ENCODE measurements at places on chromosomes 5 and 9. TPM values are rescaled to one million over a fixed set of nuclear protein-coding genes. Genes with fewer than 3 reads are reported as not detected.

DNA sequence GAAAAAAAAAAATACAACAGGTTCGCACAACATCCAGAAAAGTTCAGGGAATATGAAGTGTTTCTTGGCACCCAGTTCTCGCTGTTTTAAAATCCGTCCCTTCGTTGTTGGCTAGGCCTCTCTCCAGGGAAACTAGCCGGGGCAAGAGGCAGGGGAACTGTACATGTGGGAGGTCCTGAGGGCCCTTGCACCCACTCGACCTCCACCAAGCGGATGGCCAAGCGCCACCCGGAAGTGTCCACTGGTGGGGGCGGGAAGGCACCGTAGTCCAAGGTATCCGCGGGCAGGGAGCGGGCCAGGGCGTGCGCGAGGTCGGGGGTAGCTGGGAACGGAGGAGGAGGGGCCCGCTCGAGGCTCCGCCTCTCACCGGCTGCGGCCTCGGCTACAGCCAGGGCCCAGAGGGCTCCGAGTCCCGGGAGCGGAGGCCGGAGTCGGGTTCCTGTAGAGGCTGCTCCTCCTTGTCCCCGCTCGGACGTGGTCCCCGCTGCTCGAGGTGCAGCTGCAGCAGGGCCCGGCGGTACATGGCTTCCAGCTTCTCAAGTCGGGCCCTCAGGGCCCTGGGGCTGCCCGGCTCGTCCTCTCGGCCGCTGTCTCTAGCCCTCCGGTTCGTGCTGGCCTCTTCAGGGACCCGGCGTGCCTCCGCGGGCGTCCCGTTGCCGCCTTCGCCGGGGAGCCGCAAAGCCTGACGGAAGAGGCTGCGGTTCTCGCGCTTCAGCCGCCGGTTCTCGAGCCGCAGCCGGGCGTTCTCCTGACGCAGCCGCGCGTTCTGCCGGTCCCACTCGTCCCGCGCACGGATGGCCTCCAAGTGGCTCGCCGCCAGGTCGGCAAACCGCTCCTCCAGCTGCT is 720 bp downstream of the TUSC1 start:
- no peak for DNase-seq

GRCh38 chr5:68332556-68332955 is 117.0 kb downstream of the PIK3R1 start:
- DNase-seq: no peak

- DNase-seq: no peak
These were observed 27.0 kb downstream of the PLPPR1 start for GRCh38 chr9:101055516-101055915.

DNA sequence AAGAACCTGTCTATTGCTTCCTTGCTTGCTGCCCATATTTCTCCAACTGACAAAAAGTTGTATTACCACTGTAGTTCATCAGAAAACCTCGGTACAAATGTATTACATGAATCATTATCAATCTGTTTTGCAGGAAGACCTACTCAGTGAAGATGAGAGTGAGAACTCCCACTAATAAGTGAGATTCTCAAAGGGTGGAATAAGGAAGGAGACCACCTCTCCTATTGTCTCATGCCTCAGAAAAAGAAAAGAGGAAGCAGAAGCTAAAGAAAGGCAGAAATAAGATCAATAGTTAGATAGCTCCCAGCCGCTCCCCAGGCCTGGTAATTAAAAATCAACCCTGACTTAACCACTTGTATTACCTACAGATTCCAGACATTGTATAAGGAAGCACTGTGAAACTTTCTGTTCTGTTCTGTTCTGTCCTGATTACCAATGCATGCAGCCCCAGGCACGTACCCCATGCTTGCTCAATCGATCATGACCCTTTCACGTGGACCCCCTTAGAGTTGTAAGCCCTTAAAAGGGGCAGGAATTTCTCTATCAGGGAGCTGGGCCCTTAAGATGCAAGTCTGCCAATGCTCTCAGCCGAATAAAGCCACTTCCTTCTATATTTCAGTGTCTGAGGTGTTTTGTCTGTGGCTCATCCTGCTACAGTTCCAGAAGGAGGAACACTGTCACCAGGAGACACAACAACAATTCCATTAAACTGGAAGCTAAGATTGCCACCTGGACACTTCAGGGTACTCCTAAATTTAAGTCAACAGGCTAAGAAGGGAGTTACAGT is 152.5 kb upstream of the COX7C start:
- DNase-seq: no peak

- DNase-seq: no peak
These were observed 48.7 kb downstream of the TIMD4 start for GRCh38 chr5:156914371-156914737.

SPAAR gene
- 8.1 TPM for total RNA-seq

GARIN3 gene
- total RNA-seq: not detected

- no peak for DNase-seq
These were observed 128.5 kb upstream of the FAM174A start for GRCh38 chr5:100406640-100407039.

MFAP3 gene
- 52.7 TPM for total RNA-seq

RABEPK gene
- total RNA-seq: 30.5 TPM

- DNase-seq: no peak
These were observed 19.5 kb downstream of the C5orf52 start for GRCh38 chr5:157690690-157691433.

RNF208 gene
- total RNA-seq: 0.76 TPM

DNA sequence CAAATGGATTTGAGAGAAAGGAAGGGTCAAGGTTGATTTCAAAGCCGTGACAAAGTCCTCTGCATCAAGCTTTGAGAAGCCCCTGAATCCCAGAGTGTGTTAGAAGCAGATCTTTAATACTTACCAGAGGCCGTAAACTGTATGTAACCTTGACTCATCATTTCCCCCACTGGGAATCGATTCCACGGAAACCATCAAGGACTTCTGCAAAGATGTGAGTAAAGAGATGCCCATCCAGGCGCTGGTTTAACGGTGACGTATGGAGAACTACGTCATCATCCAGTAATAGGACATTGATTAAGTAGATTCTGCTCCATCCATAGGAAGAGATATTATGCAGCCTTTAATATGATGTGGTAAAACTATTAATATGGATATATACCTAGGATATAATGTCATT is 1.6 kb downstream of the RNF183 start:
- DNase-seq: no peak

Data from glomerular endothelial cell (primary cell).